ENCODE measurements at places on chromosomes 2 and 18. TPM values are rescaled to one million over a fixed set of nuclear protein-coding genes. Genes with fewer than 3 reads are reported as not detected.

GRCh38 chr2:75064691-75065396 is 106.4 kb downstream of the POLE4 start:
- peak; percentile 66 for DNase-seq

DNA sequence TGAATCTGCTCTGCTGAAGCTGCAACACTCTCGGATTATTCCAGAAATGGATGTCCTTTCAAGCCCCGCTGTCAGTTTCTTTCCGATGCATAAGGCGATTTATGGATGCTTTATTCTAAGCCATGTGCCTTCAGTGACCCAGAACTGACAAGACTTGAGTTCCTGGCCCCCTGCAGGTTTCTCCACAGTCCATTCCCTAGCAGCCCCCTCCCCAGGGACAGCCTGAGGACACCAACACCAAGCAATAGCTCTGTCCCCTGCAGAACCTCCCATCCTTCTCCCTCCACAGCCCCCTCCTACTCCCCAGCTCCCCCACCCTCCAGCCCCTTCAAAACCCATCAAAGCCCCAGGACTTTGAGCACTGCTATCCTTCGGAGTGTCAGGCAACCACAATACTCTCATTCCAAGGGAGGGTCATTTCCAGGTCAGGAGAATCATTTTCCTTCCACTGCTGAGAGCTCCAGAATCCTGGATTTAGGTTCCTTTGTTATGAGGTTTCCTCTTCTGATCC is 24.6 kb upstream of the SPP2 start:
- no peak for DNase-seq

- DNase-seq, result no peak
These were observed 9.4 kb upstream of the ADD2 start for GRCh38 chr2:70777450-70777849.

The SP140L gene
- 3.1 TPM for total RNA-seq

GRCh38 chr2:224310943-224311625 is 90.8 kb downstream of the FAM124B start:
- no peak for DNase-seq

The ATP6V1C2 gene
- 0.08 TPM for total RNA-seq

GRCh38 chr2:178380763-178381162 is 70.2 kb downstream of the PRKRA start:
- no peak for DNase-seq

- DNase-seq, result no peak
These were observed 39.4 kb upstream of the ITGB6 start for GRCh38 chr2:160239436-160239835.

- no peak for DNase-seq
These were observed 18.8 kb downstream of the TGOLN2 start for GRCh38 chr2:85308896-85309555.

- DNase-seq, result no peak
These were observed 9.8 kb upstream of the RNF138 start for GRCh38 chr18:32081881-32082280.

GRCh38 chr2:38653715-38654527 is 12.0 kb upstream of the GALM start:
- no peak for DNase-seq

DNA sequence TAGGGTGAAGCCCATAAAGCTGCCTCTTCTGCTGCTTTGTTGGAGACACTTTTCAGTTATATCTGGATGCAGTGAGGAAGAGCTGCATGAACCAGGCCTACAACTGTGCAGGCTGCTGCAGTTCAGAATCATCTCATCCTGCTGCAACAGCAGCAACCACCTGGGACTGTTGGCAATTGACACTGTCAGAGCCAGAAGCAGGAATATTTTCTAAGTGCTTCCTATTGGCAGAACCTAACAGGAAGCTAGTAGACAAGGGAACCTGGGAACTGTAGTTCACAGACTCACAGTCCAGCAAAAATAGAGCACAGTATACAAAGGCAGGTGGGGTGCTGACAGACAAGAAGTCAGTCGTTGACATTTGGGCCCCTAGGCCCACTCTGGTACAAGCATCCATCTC is 452.9 kb upstream of the SPRED2 start:
- DNase-seq, result no peak

GRCh38 chr2:235702186-235702585 is 208.3 kb downstream of the AGAP1 start:
- no peak for DNase-seq

- no peak for DNase-seq
These were observed 94.6 kb downstream of the CD8B2 start for GRCh38 chr2:106581755-106582147.
